ENCODE measurements at places on chromosomes 13 and 19. TPM values are rescaled to one million over a fixed set of nuclear protein-coding genes. Genes with fewer than 3 reads are reported as not detected.

RXFP2 gene
- 0.29 TPM for total RNA-seq

CYP2S1 gene
- total RNA-seq = 0.75 TPM

C1QTNF9 gene
- total RNA-seq = not detected

ZNF567 gene
- 3.7 TPM for total RNA-seq

TMEM272 gene
- total RNA-seq = not detected

OR7A5 gene
- total RNA-seq = not detected

ZNF71 gene
- 3.5 TPM for total RNA-seq

ICAM5 gene
- total RNA-seq = 20.3 TPM

SPRED3 gene
- 10.9 TPM for total RNA-seq

CLIP3 gene
- 4.0 TPM for total RNA-seq

C3 gene
- 7.9 TPM for total RNA-seq

All from A375 (cell line).